ENCODE measurements at places on chromosomes 2 and 18. TPM values are rescaled to one million over a fixed set of nuclear protein-coding genes. Genes with fewer than 3 reads are reported as not detected.

The TXNDC2 gene
- total RNA-seq, result 0.37 TPM

The GNLY gene
- total RNA-seq, result 22.2 TPM

The CDH20 gene
- total RNA-seq, result not detected

The MROH2A gene
- not detected for total RNA-seq

The LOXL3 gene
- 21.9 TPM for total RNA-seq

The TEX51 gene
- total RNA-seq, result not detected

The KIAA2012 gene
- not detected for total RNA-seq

Data from spleen (tissue), 13 donors.